HAP-1 (cell line): ENCODE measurements at places on chromosomes 2 and 18.
A peak's percentile ranks its signal among the peaks of the same experiment; 100 is the strongest.

DNA sequence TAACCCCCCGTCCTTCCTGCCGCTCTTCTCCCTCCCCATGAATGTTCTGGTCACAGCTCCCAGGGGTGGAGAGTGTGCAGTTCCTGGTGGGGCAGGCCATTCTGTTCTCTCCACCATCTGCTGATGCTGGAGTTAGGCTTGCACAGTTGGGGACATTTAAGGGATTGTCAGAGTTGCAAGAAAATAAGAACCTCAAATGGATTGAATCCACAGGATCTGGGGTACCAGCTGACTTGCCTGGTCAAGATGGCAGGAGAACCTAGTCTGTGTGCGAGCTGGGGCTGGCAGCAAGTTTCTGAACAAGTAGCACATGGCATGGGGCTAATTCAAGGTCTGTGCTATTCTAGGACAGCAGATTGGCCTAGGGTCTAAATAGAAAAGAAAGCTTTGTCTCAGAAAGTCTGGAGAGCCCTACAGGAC is 60.8 kb upstream of the TXNDC2 start:
- DNase-seq, result no peak

- no peak for DNase-seq
Measured at GRCh38 chr2:223176970-223177369, 125.0 kb downstream of the KCNE4 start.

- DNase-seq, result no peak
Measured at GRCh38 chr2:191188550-191189093, 37.8 kb upstream of the STAT4 start.

DNA sequence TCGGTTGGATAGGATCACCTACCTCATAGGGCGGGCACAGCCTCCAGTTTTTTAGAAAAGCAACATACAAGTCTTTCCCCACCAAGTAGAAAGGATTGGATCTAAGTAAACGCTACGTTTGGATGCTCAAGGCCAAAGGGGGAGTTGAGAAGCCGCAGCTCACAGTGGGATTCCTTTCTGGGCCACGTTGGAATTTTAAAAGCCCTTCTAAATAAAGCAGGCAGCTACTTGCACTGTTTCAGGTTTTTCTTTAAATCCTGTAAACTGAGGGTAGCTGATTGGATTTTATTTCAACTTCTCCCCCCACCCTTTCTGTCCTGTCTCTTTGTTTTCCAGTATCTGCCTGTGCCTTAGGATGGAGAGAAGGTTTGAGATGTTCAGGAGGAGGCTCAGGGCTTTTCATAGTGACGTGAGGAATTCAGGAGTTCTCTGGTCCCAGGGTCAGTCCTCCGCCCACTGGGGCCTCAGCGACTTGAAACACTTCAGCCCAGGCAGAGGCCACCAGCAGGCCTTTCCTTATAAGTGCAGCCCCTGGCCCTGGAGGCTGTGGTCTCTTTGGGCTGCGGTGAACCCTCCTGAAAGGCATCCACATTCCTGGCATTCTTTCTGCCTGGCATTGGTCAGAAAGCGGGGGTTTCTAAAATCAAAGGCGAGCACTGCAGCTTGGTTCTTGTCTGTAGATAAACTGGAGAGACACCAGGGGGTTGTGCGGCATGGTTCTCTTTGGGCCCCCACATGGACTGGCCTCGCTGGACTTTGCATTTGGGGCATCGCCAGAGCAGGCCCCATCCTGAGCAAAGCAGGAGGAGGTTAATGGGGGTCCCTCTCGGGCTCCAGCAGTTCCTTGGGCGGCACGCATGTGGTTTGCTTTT is 44.5 kb downstream of the SH3BP4 start:
- DNase-seq, result peak; percentile 46

- peak; percentile 5 for DNase-seq
Measured at GRCh38 chr2:240930096-240930630, 24.0 kb downstream of the CROCC2 start.

DNA sequence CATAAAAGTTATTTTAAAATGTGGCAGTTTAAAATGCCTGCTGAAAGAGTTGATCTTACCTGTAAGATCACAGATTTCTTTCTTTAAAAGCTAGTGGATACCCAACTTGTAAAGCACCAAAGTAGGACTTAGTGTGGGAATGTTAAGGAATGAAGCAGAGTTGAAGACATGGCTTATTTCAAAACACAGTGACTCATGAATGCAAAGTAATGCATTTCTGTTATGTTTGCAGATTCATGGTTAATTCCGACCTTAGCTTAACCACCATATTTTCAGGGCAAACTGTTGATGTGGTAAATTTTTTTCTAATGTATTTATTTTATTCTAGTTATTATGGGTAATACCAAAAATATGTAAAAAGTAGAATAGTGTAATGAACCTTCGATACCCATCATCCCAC is 206.8 kb upstream of the FOSL2 start:
- no peak for DNase-seq

GRCh38 chr18:3451989-3452749 is 2.2 kb downstream of the TGIF1 start:
- peak; percentile 66 for DNase-seq

- no peak for DNase-seq
Measured at GRCh38 chr2:156687715-156688114, 251.5 kb downstream of the GPD2 start.

GRCh38 chr2:37501113-37501512 is 156.7 kb downstream of the QPCT start:
- DNase-seq, result no peak

DNA sequence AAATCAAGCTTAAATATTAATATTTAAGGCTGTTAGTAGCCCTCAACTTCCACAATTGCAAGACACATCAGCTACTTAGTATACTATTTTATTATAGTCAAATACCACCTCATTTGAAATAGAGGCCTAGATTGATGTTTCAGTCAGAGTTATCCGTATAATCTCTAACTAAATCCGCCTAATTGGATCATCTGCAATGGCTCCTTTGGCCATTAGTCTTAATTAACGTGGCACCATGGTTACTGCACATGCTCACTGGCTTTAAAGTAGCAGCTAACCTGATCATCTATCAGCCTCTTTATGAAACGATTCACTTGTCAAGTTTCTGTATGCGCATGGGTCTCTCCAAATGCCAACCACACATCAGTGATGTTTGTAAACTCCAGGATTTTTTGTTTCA is 112.3 kb downstream of the COLEC12 start:
- DNase-seq, result no peak

DNA sequence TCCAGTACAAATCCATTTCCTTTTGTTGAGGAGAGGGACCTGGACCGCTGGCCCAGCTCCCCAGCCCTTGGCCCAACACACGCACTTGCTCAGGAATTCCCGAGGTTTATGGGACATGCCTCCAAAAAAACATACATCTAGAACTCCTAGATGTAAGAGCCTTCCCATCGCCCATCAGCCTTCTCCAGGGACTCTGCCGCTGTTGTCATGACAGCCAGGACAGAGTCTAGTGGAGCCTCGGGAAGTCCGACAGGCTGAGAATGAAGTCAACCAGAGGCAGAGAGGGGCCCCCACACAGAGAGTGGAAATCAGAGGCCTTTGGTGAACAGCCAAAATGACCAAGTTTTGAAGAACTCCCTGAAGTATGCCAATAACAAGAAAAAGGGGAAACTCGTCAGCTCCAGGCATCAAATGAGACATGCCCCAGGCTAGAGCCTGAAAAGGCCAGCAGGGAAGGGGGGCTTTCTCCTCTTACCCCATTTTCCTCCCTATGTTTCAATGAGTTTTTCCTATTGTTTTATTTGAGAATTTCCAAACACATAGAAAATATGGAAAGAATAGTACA is 43.2 kb upstream of the CAB39 start:
- DNase-seq, result no peak

DNA sequence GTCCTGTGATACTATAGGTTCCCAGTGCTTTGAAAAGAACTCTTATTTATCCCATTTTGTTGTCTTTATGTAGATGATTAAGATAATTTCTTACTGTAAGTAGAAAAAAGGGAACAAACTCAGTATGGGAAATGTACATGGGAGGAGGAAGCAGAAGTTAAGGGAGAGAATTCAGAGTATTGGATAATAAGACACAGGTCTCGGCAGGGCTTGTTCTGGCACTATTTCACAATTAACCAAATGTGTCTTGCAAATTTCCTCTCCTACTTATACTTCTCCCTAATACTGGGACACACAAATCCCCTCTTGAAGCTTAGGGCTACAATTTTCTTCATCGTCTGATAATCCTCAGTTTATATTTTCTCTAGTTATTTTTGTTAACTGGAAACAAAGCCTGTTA is 744.0 kb downstream of the ADCYAP1 start:
- no peak for DNase-seq

GRCh38 chr18:48227206-48227605 is 182.0 kb downstream of the ZBTB7C start:
- DNase-seq, result no peak

DNA sequence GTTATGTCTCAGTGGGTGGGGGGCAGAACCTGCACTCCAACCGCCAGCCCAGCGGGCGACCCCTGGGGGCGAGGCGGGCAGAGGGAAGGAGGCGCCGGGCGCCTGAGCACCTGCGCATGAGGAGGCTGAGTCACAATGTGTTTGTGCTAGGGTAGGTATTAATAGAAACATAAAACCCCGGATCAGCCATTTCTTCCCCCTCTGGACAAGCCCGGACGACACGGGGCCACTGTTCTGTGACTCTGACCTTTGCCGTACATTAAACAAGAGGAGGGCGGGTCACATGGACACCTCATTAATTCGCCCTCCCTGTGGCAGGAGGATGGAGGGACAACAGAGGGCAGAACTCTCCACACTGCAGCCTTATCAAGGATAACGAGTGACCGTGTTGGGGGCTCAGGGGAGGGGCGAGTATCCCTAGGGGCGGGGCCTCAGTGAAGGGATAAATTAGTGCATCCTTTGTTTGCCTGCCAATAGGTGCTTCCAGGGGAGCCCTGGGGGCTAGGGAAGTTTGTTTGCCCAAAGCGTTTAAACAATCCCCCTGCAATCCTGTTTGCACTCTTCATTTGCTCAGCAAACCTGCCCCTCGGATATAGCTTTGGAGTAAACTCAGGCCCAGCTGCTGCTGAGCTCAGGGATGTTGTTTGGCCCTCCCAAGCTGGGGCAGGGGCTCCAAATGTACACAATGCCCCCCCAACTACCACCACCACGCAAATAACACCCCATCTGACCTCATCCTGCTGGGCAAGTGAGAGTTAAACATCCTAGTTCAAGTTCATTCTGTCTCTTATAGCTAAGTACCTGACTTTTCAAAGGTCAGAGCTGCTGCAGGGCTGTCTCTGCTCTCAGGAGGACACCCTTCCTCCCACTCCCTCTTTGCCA is 171.2 kb upstream of the GLI2 start:
- DNase-seq, result no peak

- no peak for DNase-seq
Measured at GRCh38 chr18:22207021-22207758, 37.8 kb downstream of the GATA6 start.
